ENCODE measurements at places on chromosomes 12 and 14.
A peak's percentile ranks its signal among the peaks of the same experiment; 100 is the strongest.

DNA sequence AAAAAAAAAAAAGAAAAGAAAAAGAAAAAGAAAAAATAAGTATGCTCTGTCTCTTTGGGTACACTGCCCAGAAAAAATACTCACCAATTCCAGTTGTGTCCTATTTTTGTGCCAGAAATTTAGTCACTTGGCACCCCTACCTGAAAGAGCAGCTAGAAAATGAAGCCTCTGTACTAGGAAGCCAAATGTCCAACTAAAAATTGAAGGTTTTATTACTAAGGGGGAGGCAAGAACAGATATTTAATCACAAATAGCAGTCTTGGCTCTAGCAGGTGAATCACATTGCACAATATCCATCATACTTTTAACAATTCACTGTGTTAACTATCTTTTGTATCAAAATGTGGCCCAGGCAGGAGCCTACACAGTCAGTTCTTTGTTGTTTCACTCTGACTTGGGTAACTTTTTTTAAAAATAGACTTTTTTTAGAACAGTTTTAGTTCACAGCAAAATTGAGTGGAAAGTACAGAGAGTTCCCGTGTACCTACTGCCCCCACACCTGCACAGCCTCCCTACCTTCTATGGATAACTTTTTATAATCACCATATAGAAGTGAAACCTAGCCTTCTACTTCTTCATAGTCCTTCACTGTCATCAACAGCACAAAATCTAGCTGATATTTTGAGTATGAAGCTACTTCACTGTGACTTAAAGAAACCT is 87.1 kb upstream of the ATF7IP start:
- DNase-seq, result peak; percentile 64

DNA sequence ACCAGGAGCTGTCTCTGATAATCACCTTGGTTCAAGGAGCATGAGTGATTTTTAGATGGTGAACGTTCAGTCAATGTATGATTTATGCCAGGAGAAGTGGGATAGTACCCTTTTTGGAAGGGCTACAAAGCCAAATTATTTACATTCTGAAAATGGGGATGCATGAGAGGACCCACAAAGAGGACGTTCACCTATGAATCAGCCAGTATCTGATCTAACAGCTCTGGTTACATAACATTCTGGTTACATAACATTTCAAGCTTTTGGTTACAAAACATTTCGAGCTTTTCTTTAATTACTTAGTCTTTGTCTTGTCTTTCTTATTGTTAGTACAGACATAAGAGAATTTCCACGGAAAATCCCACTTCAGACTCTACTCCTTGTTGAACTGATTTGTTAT is 68.8 kb downstream of the SLCO1A2 start:
- no peak for DNase-seq

GRCh38 chr14:35826218-35826951 is at the start of gene BRMS1L:
BRMS1L (plus strand) TSS chr14:35826338; CDS start chr14:35826517, 179 bp downstream.
- peak; percentile 97 for DNase-seq

- DNase-seq, result no peak
Measured at GRCh38 chr12:113852264-113852663, 113.9 kb downstream of the RBM19 start.

GRCh38 chr14:56810147-56810719 is at the start of gene OTX2:
OTX2 (minus strand) TSS chr14:56810479; CDS start chr14:56805456, 5,023 bp downstream.
- no peak for DNase-seq
